ENCODE measurements at places on chromosomes 1 and 21.

DNA sequence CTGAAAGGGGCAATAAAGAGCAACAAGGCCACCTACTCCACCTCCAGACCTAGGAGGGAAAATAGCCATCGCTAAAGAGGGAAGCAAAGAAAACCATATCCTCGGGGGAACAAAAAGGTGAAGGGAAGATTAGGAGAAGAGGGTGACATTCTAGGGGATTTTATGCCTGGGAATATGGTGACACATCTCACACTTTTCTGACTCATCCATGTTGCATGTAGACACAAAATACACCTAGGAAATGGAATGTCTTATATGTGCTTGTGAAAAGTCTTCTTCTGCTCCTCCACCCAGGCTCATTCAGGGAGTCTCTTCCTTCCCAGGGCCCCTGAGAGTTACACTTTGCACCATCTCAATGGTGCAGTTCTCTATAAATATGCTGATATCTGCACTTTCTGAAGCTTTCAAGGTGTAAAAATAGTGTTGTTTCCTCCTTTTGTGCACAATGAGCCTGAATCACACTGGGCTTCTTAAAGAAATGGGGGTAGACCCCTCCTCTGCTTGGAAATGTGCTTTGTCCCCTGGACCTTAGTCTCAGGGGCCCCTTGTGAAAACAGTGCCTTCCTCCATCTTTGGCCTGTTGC, 195.9 kb downstream of the CYYR1 start:
- DNase-seq: no peak

DNA sequence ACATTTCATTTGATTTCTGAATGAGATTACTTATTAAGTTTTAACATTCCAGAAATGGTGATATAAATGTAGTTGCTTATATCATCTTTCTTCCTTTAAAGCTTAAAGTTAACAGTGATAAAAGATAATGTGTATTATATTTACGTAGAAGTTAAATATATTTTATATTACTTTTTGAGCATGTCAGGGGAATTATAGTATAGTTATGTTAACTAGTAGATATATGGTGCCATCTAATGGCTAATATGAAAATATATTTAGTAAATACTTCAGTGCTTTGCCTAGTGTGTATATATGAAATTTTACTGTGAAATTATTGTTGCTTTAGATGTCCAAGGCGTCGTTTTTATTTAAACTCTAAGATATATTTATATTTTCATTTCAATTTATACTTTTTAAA, 51.5 kb downstream of the SYT14 start:
- DNase-seq: no peak

- no peak for DNase-seq
Measured at GRCh38 chr1:156709031-156709430, 3.6 kb upstream of the CRABP2 start.

GRCh38 chr1:202281316-202282024, 60.3 kb downstream of the UBE2T start:
- no peak for DNase-seq

- DNase-seq: no peak
Measured at GRCh38 chr1:41365320-41365633, 4.0 kb downstream of the FOXO6 start.

DNA sequence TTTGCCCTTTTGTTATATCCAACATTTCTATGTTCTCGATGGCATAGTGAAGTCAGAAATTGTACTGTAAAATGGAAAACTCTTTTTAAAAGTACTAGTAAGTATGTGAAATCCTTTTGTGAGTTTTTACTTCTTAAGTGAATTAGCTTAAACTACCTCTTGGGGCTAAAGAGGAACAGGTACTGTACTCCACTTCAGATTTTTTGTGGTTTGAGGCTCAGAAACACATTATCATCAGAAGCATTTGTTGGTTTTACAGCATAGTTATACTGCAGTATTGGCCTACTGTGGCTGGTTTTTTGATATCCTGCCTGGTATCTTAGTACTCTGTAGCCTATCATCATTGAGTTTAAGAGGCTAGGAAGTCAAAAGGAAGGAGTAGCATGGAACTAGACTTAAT, 117.2 kb downstream of the NRDC start:
- no peak for DNase-seq

GRCh38 chr1:153570874-153571273, 5.2 kb upstream of the S100A2 start:
- no peak for DNase-seq
